Cortex of kidney (tissue), 1 donor: ENCODE measurements at places on chromosomes 5 and 9.

GRCh38 chr9:131960851-131961495 is 118.7 kb downstream of the MED27 start:
- DNase-seq = no peak

- DNase-seq = no peak
Observed at GRCh38 chr9:8207596-8207995, 408.0 kb upstream of the DMAC1 start.

DNA sequence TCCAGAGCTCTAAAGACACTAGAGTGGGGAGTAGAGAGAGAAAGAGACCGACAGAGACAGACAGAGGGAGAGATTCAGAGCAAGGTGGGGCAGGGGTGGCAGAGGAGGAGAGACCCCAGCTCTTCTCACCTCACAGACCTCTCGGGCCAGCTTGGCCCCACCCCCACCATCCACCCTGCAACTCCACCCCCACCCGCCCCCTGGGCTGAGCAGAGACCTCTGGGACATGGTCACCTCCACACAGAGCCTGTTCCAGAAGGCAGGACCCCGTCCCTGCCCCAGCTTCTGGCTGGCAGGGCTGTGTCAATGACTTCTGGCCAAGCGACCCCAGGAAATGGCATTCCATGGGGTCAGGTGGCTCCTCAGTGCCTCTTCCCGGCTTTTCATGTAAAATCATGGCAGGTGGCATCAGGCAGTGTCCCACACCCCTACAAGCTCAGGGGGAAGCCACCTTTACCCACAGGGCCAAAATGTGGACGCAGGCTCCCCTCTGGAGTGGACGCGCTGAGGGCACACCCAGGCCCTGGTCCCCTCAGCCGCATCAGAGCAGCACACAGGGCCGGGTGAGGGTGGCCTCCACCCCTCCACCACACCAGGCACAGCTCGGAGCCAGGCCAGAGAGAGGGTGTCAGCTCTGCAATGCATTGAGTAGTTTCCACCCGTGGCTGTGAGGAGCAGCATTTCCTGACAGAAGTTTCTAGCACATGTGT is 131.2 kb upstream of the LPCAT1 start:
- no peak for DNase-seq

DNA sequence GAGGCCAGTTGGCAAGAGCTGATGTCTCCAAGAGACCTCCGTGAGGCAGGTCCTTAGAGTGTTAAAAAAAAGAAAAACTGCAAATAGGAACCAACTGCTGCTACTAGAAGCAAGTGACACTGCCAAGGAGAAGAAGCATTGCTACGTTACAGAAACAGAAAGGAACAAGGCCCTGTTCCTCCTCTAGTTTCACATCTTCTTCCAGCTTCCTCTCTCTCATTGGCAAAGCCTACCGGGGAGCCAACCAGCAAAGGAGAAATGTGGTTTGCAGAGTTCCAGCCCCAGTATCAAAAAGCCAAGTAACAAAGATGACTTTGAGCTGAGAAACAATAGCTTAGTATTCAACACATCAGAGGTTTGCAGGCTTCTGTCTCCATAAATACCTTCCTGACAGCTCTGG is 145.9 kb downstream of the PRELID2 start:
- no peak for DNase-seq

DNA sequence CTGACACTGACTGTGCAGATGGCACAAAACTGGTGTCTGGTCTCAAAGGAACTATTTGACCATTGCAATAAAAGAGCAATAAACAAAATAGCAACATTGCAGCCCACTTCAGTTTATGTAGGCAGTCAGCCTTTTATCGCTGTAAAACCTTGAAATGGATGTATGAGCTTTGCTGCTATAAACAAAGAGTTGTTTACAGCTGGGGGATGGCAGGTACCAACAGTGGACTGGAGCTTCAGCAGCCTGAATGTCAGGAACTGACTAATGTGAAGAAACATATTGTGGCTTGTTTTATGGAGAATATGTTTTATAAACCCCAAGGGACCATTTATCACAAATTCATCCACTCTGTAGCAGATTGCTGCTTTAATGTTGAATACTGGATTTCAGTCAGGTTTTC is 78.0 kb downstream of the PTPRD start:
- no peak for DNase-seq

GRCh38 chr9:34454571-34455065 is 3.8 kb downstream of the FAM219A start:
- DNase-seq = no peak

- no peak for DNase-seq
Observed at GRCh38 chr9:120514405-120514804, 65.6 kb downstream of the CDK5RAP2 start.

GRCh38 chr5:34501840-34502239 is 154.3 kb upstream of the RAI14 start:
- no peak for DNase-seq

DNA sequence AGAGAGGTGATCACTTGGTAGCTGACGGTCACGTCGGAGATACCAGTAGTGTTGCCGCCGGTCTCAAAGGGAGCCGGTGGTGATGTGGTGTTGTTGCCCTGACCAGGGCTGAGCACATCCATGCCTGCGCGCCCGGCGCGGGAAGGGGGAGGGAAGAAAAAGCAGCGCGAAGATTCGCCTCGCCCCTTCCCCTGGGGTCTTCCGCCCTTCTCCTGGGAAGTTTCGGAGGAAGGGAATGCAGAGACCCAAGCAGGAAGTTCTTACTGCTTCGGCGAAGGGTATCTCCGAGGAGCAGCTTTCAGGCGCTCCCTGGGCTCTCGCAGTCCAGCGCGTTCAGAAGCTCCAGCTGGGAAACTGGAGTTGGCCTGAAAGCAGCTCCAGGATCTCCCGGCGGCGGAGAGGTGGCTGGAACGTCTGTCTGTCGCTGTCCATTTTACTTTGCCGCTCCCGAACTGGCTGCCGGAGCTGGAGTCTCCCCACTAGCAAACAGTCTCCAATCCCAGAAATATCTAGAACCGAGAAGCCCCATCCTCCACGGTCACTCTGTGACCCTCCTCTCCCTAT is 565 bp downstream of the HTR1A start:
- no peak for DNase-seq

- no peak for DNase-seq
Observed at GRCh38 chr5:51159164-51159563, 224.1 kb upstream of the ISL1 start.

DNA sequence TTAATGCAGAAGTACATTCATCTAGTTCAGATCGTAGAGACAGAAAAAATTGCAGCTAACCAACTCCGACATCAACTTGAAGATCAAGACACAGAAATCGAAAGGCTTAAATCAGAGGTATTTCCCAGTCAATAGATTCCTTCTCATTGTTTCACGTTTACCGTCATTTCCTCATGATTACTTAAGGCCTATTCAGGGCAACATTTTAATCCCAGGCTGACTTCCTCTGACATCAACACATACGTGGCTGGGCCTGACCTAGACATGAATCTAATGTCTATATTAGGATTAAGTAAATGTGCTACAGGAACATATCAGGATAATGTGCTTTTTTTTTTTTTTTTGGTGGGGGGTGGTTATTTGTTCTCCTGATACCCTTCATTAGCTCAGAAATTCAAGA is 107.9 kb downstream of the RASGRF2 start:
- no peak for DNase-seq

GRCh38 chr9:113973963-113974413 is 97.9 kb downstream of the ZNF618 start:
- no peak for DNase-seq

GRCh38 chr5:147557876-147558745 is 48.2 kb upstream of the DPYSL3 start:
- no peak for DNase-seq

DNA sequence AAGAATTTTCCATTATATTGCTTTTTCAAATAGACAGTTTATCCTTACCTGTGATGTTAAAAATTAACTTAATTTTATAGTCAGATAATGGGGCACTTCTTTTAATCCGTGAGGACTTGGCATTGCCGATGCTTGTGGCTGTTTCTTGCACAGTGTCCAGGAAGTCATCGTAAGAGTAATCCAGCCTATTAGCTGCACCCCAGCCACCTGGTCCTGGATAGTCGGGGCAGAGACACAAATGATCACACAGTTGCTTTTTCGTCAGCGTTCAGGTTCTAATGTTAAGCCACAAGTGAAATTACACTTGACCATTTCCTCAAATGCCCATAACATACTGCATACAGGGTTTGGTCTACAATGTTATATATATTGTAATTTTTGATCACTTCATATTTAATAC is 107.4 kb downstream of the SVEP1 start:
- no peak for DNase-seq

DNA sequence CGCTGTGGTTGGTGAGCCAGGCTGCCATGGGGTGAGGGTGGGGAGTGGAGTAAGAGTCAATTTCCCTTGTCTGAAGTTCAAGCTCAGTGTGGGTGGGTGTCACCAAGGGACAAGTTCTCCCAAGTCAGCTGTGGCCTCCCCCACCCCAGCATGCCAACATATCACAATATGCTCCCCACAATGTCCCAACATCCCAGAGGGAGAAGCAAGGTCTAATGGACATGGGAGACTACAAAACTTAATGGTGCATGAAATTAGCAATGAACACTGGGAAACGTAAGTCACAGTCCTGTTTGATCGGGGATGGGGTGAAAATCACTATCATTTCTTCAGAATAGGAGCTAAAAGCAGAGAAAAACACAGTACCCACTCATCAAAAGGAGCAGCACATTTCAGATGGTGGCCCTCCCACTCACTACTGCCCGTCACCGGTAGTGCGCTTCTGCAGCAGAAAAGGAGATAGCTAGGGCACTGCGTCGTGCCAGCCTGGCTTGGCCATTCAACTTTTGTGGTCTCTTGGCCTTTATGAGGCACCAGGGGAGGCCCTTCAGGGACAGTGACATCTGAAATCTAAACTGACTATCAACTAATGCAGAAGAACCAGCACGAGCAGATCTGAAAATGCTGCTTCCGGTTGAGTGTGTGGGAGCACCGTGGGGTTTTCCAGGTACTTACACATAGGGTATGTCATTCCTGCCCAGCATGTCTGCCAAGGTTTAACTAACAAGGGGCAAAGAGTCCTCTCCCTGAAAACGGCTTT is 20.5 kb upstream of the NDFIP1 start:
- DNase-seq = no peak

GRCh38 chr9:33728613-33729012 is 66.7 kb upstream of the PRSS3 start:
- no peak for DNase-seq
